ENCODE measurements at places on chromosomes 3 and 15.

DNA sequence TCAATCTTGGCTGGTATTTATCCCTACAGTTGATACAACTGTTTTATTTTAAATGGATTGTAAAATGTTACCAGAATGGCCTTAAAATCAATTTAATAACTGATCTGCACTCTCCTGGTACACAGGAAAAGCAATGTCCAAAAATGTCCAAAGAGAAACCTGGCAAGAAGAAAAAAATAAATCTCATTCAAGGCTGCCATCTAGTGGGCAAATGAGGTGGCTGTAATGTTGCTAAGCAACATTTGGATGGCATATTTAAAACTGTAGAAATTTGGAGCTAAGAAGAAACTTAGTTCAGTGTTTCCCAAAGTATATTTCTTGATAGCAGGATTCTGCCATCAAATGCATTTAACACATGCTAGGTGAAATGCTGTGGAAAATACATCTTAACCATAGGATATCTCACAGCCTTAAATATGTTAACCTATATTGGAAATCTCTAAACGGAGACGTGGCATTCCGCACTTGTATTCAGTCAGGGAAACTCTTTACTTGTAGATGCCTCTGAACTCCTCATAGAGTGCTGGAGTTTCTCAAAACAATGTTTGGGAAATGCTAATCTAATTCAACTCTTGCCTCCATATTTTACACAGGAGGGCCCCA is 216.8 kb downstream of the ERC2 start:
- DNase-seq, result no peak

- DNase-seq, result no peak
These were observed 44.9 kb downstream of the SPATA16 start for GRCh38 chr3:173096140-173096539.

GRCh38 chr15:48654801-48655200 is 9.3 kb upstream of the FBN1 start:
- DNase-seq, result no peak

GRCh38 chr3:127785711-127786265 is 36.5 kb downstream of the MGLL start:
- DNase-seq, result no peak

DNA sequence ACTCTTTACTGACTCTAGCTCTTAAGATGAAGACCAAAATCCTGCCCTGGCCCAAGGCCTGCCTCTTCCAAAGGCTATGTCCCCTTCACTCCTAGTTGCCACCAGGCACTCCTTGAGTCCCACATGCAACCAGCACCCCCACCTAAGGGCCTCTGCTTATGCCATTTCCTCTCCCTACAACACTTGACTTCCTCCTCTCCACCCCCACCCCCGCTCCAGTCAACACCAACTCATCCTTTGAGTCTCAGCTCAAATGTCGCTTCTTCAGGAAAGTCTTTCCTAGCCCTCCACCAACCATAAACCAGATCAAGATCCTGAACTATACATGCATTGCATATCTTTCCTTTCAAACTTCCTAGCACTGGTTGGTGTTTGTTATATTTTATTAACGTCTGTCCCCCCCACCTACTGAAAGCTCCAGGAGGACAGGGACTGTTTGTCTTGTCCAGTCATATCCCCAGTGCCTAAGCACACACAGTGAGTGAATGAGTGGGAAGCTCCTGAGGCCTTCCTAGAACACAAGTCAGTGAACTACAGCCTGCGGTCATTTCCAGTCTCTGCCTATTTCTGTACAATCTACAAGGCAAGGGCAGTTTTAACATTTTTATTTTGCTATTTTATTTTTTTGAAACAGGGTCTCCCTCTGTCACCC is 7.3 kb downstream of the TBC1D2B start:
- DNase-seq, result no peak

- DNase-seq, result no peak
These were observed 15.9 kb upstream of the ACTL6A start for GRCh38 chr3:179546814-179547241.

DNA sequence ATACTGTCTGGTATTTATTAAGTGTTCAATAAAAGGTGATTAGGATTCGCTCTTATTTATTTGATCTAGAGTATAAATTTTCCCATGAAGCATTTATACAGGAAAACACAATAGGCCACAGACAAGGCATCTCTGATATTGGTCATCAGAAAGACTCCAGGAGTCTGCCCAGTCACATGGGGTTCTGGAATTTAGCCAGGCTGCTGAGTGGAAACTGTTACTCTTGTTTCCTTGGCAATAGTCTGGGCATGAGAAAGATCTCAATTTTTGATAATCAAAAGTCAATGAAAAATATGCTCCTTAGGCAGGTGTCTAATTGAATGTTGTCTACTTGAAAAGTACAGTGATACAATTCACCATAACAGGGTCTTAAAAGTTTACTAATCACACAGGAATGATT is 161.2 kb downstream of the FRMD5 start:
- peak; percentile 59 for DNase-seq

GRCh38 chr3:46684891-46685290 is 8.6 kb downstream of the ALS2CL start:
- DNase-seq, result no peak

DNA sequence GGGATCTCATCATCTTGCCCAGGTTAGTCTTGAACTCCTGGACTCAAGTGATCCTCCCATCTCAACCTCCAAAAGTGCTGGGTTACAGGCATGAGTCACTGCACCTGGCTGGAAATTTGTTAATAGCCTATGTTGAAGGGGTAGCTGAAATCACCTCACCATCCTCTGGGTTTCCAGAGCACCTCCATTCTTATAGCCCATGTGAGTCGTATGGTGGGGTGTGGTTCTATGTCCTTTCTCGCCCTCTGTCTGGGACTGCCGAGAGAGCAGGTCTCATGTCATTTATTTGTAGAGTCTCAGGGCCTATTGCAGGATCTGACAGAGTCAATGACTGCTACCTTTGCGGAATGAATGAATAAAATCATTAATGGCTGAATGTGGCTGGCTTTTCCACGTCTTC is 20.9 kb downstream of the CEMIP start:
- no peak for DNase-seq

- no peak for DNase-seq
These were observed 28.4 kb downstream of the SMAD6 start for GRCh38 chr15:66730168-66731021.

DNA sequence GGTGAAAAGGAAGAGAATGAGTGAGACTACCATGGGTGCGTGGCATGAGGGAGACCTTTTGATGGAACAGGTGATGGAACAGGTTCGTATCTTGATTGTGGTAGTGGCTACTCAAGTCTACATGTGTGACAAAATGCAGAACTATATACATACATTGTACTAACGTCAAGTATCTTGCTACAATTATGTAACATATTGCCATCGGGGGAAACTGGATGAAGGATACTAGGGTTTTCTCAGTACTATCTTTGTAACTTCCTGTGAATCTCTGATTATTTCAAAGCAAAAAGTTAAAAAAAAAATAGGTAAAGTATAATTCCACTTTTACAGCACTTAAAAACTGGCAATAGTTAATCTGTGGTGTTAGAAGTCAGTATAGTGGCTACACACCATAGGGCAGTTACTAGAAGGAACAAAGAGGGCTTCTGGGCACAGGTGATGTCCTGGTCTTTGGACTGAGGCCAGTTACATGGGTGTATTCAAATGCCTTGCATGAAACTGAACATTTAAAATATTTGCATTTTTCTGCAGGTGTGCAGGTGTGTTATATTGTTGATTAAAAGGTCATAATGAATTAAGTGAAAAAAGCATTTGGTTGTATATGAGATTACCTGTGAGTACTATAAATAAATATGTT is 61.4 kb downstream of the LRRK1 start:
- no peak for DNase-seq

- no peak for DNase-seq
These were observed 43.0 kb downstream of the BCL2L10 start for GRCh38 chr15:52069559-52069958.

DNA sequence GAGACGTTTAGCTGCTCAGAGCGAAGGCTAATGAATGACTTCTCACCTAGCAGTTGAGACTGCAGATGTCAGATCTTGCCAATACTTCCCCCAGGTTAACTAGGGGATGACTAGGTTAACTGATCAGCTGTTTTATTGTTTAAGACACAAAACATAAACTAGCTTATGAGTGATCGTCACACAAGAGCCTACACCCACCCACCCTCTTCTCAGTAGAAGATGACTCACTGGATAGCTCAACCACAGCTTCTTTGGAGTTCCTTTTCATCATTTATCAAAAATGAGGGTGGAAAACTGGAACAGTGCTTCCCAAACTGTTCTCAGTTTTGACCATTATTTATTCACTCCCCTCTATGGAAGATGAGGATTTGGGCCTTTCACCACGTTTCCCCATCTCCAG is 25.2 kb downstream of the GASK1A start:
- DNase-seq, result no peak

DNA sequence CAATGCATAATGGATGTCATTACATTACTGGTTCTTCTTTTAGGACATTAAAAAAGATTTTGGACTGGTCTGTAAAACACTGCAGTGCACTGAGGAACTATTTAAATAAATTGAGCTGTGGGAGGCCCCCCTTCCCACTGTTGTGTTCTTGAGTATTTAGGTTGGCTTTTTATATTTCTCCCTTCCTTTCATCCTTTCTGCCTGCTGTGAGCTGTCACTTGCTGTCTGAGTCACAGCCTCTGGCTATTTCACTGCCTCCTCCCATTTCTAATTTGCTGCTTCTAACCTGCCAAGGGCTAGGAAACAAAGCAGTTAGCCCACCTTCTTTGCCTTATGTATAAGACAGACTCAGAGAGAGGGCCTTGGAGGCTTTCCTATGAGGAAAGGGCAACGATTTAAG is 89.0 kb upstream of the FNDC3B start:
- DNase-seq, result no peak

GRCh38 chr3:169764882-169765612 is at the start of gene TERC:
TSS of gene TERC (minus strand) at chr3:169765060.
- no peak for DNase-seq

- DNase-seq, result peak; percentile 48
These were observed 9.5 kb upstream of the C3orf49 start for GRCh38 chr3:63809607-63810006.

- no peak for DNase-seq
These were observed 53.6 kb upstream of the ATP13A3 start for GRCh38 chr3:194540274-194540905.

GRCh38 chr15:31098953-31099740 is 2.4 kb downstream of the TRPM1 start:
- DNase-seq, result no peak

DNA sequence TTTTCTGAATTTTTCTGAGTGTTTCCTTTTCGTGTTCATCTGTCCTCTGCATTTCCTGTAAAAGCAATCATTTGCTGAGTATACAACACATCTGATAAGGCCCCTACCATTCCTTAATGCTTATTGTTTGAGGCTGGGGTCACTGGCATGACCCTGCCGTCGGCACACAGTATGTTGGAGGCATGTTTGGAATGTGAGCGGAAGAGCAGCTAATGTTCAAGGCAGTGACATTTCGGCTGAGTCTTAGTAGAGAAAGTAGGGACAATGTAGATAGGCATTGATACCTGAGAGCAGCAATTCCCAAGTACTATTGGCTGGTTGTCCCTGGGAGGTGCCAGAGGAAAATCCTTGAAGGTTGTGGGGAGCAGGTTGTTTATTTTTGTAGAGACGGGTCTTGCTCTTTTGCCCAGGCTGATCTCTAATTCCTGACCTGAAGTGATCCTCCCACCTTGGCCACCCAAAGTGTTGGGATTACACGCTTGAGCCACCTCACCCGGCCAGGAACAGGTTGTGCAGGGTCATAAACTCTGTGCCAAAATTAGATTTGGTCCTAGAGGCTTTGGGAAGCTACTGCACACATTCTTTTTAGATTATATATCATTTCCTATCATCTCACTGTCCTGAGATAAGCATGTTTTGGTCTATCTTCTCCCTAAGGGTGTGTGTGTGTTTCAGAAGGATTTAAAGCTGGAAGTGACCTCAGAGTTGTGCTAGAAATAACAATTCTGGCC is 13.5 kb downstream of the PTPN23 start:
- peak; percentile 21 for DNase-seq

DNA sequence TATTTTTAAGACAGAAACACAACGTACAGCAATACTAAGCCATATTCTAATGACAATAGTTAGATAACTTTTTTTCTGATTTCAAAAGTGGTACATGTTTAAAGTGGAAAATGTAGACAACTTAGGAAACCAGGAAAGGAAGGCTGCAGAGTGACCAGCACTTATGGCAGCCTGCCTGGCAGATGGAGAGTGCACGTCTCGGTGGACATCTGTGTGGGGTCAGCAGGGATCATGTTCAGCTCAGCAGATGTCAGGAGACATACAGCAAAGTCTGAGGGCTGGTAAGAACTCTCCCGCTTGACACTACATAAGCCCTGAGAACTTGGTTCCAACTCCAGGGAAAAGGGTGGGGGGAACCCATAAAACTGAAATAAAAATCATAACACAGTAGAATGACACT is 128.6 kb upstream of the ADPGK start:
- DNase-seq, result no peak

DNA sequence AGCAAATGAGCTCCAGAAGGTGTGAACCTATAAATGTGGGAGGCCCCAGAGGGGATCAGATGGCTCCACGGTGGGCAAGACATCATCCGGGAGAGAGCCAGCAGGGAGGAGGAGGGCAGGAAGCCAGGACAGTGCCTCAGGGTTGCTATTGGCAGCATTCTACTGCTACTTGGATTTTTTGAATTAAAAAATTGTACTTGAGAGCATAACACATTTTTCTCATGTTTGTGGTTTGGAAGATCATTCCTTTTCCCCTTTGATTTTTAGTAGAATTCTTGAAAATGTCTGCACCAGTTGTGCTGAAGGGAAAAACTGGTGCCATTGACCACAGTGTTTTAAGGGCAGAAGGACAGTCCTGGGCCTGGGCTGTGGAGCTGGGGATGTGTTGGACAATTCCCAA is 59.2 kb downstream of the LYZL4 start:
- DNase-seq, result no peak

DNA sequence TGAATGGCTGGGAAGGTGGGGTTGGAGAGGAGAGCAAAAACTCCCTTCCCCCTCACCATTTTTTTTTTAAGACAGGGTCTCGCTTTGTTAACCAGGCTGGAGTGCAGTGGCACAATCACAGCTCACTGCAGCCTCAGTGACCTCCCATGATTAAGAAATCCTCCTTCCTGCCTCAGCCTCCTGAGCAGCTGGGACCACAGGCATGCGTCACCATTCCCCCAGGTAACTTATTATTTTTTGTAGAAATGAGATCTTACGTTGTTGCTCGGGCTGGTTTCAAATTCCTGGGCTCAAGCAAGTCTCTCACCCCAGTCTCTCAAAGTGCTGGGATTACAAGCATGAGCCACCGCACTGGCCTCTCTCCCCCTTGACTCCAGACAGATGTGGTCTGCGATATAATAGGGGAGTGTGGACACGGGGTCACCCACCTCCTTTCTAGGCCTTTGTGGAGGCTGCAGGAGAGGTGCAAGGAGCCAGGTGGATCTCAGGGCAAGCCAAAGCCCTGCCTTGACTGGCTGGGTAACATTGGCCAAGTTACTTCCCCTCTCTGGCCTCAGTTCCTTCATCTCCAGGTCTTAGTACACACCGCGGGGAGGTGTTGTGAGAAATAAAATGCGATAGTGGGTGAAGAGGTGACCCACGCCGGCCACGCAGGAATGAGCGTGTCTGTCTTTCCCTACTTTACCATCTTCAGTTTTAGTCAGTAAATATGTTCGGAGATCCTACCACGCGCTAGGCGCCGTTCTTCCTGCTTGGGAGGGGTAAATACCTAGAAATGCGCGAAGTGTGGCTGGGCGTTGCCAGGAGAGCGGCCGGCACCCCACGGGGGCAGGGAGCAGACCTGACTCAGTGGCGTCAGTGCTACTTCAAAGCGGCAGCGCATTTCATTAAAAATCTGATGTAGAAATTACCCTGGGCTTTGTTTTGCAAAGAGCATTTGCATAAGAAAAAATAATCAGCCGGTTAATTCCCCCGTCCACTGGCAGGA is 20.2 kb upstream of the CORO2B start:
- DNase-seq, result peak; percentile 67

Data from kidney epithelial cell (primary cell).